NCI-H1694 treated with DMSO at 0.1 percent for 48 hours (cell line): ENCODE measurements at places on chromosomes 11 and 22.
A peak's percentile ranks its signal among the peaks of the same experiment; 100 is the strongest.

DNA sequence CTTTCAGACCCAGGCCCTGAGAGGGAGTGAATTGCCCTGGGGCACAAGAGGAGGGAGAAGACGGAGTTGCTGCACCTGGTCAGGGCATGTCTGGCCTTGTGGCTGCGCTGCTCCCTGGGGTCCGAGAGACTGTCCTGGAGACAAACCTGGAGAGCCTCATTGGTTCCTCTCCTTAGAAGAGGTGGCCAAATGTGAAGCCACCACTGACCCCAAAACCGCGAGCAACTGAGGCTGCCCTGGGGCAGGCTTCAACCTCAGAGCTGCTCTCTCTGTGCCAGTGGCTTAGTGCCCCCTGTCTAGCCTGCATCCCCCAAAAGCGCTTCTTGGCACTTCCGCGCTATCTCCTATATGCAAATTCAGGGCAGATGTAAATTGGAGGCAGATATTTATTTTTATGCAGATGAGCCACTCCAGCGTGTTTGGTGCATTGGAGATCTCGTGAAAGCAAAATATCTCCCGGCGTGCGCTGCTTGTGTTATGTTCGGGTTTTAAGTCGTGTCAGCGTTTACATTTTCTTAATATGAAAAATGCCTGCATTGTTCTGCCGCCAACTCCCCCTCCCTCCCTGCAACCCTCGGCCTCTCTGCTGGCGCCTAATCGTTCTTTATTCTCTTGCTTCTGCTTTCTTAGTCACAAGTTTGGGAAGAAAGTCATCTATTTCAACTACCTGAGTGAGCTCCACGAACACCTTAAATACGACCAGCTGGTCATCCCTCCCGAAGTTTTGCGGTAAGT lies 69.5 kb downstream of the ARHGAP8 start:
- no peak for DNase-seq

DNA sequence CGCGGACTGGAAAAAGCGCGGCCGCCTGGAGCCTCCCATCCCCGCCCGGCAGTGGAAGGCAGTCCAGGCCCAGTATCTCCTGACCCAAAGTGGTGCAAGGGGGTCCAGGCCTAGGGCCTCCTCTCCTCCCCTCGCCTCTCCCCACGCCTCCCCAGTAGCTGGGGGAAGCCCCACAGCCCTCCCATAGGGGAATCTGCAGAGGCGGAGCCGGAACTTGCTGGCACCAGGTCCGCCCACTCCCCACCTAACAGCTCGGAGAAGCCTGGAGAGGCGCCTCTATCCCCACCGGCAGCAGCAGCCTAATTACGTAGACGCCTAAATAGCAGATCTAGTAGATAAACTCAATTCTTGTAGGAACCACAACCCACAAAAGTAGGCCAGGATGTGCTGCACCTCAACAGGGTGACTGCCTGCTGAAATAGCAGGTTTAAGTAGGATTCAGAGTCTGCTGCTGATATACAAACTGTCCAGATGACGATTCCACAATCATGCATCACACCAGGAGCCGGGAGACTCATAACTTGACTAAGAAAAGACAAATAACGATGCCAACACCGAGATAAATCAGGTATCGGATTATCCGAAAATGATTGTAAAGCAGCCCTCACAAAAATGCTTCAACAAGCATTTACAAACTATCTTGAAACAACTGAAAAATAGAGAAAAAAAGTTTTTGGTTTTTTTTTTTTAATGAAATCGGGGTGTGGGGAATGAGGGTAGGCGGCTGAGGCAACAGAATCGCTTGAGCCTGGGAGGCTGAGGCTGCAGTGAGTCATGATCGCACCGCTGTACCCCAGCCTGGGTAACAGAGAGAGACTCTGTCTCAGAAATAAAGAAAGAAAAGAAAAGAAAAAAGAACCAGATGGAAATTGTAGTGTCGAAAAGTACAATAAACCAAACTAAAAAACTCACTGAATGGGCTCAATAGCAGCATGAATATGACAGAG lies 11.4 kb upstream of the BRD1 start:
- DNase-seq = no peak

- DNase-seq = no peak
Measured at GRCh38 chr11:94149431-94150017, 20.9 kb downstream of the PANX1 start.

DNA sequence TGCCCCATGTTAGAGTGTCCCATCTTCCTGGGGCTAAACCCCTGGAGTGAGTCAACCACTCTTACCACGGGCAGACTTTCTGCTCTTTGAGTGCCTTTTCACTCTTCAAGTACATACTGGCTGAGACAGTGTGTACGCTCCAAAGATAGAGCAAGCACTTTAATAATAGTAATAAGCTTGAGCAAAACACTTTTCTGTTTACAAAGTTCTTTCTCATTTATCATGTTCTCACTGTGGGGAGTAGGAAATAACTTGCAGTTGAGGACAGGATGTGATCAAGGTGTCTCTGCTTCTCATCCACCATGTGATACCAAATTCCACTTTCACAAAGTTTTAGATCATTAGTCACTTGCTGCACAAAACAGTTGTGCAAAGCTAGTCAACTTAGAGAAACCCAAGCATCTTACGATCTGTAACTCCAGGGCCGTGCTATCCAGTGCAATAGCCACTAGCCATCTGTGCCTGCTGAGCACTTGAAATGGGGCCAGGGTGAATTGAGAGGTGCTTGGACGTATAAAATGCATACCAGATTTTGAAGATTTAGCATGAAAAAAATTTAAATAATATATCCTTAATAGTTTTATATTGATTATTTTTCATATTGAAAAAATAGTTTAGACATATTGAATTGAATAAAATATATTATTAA lies 135.3 kb downstream of the KIF18A start:
- no peak for DNase-seq

- DNase-seq = no peak
Measured at GRCh38 chr11:100066399-100066798, 620.7 kb upstream of the ARHGAP42 start.

DNA sequence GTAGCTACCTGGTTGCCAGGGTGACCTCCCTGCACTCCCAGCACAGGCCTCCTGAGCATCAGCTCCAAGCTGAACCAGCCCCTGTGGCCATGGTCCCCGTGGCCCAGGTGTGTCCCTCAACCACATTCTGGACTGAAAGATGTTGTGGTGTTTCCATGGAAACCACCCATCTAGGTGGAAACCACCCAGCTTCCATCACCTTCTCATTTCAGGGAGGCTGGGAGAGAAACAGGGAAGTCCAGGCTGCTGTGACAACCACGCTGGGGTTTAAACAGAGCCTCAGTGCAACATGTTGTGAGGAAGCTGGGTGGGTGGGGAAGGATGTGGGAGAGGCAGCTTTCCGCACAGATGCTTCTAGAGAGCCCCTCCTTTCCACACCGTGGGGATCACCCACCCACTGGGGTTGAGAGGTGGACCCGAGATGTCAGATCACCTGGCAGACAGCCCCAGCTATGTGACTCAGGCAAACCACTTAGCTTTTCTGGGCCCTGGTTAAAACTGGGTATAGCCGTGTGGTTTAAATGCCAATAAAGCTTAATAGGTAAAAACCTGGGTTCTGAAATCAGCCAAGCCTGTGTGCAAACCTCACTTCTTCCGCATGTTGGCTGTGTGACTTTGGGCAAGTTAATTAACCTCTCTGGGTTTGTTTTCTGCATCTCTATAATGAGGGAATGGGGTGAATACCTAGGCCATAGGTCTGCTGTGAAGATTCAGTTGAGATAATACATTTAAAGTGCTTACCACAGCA lies 46.4 kb downstream of the CD82 start:
- no peak for DNase-seq

DNA sequence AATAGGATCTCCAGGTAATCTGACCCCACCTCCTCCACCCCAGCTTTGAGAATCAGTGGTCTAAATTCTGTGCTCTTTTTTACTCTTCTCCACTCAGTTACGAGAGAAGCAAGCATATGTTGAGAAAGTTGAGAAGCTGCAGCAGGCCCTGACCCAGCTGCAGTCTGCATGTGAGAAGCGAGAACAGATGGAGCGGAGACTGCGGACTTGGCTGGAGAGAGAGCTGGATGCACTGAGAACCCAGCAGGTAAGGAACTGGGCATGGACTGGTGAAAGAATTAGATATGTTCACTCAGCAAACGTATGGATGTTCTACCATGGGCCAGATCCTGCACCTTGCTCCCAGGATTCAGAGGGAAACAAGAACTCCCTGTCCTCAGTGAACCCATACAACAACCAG lies 85.7 kb downstream of the AMOTL1 start:
- DNase-seq = peak; percentile 7

GRCh38 chr11:8103909-8104308 lies 22.9 kb downstream of the TUB start:
- DNase-seq = no peak

DNA sequence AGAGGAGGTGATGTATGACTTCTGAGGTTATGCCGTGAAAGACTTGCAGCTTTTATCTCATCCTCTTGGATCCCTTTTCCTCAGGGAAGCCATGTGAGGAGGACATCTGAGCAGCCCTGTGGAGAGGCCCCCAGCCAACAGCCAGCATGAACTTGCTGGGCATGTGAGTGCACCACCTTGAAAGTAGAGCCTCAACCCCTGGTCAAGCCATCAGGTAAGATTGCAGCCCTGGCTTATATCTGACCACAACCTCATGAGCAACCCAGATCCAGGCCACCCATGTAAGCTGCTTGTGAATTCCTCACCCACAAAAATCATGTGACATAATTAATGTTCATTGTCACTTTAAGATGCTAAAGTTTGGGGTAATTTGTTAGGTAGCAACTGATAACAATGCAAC lies 121.0 kb downstream of the MIAT start:
- DNase-seq = no peak

GRCh38 chr11:83151274-83151977 lies 5.5 kb upstream of the PCF11 start:
- DNase-seq = no peak

GRCh38 chr11:11961399-11962028 lies 46.9 kb downstream of the DKK3 start:
- no peak for DNase-seq

DNA sequence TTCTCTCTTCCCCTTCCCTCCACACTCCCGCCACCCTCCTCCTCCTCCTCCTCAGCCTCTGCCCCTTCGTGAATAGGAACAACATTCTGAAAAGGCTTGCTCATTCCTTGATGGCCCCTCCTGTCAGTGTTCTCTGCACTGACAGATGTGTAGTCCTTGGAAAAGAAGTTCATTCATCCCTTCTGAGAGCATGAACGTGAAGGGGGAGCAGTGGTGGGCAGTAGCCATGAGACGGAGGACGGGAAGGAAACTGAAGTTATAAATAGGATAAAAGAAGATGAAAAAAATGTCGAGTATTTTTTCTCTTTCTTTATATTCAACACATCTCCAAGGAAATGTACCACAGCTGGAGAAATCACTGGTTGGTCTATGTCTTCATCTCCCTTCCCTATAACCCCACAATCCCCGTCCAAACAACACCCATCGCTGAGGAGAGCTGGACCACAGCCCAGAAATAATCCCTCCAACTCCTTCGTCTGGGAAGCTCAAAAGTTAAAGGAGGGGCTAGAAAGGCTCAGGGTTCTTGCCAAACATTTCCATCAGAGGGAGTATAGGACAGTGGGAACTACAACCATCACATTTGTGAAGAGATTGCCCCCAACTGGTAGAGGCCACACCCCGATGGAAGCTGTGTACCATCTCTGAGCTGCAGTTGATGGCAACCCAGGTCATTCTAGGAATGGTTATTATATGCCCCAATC lies 33.5 kb downstream of the ETS1 start:
- no peak for DNase-seq

DNA sequence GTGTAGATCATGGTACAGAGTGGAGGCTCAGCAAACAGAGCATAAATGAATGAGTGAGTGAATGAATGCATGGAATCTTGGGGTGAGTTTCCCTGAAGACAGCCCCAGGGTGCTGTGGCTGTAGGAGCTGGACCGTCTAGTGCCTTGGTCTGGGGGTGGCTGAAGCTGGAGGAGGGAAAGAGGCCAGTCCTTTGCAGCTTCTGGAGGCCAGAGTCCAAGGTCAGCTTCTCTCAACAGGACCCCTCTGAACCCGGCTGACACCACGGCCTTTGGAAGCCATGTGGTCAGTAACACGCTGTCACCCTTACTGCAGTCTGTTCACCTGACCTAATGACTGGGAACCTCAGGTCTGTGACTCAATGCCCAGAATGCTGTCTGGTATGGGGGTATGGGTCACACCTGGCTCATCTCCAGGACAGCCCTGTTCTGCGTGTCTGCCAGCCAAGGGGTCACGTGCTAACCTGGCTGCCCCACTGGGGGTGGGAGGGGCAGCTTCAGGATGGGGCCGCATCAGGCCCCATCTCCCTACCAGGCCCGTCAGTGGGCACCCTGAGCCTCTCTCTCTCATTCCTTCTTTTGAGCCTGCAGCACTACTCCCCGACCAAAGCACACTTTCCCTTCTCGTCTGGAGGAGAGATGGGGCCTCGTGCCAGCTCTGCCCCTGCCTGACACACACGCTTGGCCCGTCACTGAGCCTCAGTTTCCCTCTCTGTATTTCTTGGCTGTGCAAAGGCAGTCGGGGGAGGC lies 24.1 kb upstream of the CHKA start:
- no peak for DNase-seq

- DNase-seq = no peak
Measured at GRCh38 chr11:9570313-9571025, 3.0 kb upstream of the WEE1 start.

DNA sequence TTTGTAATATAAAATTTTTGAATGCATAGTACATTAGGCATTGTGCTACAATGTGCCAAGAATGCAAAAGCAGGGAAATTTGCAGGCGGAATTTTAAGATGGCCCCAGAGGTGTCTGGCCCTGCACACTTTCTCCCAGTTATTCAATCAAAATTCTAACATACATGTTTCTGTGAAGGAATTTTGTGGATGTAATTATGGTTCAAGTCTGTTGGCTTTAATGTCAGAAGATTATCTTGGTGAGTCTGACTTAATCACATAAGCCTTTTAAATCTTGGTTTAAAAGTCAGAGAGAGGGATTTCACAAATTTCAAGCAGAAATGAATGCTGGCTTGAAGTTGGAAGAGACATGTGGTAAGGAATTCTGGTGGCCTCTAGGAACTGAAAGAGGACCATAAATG lies 423.4 kb upstream of the CCDC179 start:
- no peak for DNase-seq

- DNase-seq = no peak
Measured at GRCh38 chr11:30758946-30759504, 172.9 kb upstream of the MPPED2 start.

DNA sequence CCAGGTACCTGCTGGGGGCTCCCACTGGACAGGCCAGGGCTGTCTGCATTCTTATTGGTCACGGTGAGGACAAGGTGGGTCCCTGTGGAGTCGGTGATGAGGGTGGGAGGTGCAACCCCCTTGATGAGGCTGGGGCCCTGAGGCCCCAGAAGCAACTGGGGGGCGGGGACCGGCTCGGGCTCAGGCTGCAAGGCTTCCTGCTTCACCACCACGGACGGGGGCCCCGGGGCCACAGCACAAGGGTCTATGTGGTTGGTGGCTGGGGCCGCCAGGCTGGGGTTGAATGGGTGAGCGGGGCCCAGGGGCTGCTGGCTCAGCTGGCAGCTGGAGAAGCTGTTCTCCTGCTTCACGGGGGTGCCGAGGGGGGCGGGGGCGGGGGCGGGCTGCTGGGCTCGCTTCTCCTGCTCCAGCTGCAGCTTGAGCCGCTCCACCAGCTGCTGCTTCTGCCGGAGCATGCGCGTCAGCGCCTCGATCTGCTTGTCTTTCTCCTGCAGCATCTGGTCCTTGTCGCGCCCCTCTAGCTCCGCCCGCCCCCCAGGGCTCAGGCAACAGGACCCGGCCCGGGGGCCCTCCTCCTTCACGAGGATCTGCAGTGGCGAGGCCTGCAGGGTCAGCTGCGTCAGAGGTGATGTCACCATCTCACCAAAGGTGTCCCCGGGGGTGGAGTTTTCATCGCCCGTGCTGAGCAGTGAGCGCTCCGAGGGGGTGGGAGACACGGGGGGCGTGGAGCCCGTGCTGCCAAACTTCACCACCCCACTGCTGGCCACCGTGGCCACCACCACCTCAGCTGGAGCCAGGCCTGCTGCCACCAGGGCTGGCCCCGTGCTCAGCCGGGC lies 48.2 kb downstream of the SGSM3 start:
- peak; percentile 93 for DNase-seq
